ENCODE measurements at places on chromosomes 11 and 22. TPM values are rescaled to one million over a fixed set of nuclear protein-coding genes. Genes with fewer than 3 reads are reported as not detected.

Gene OR52H1
- not detected for polyA plus RNA-seq

- DNase-seq = no peak
Observed at GRCh38 chr11:70328556-70328955, 58.1 kb downstream of the PPFIA1 start.

Gene CARD18
- polyA plus RNA-seq = not detected

Gene CCDC116
- polyA plus RNA-seq = 0.27 TPM

Gene SPI1
- not detected for polyA plus RNA-seq

DNA sequence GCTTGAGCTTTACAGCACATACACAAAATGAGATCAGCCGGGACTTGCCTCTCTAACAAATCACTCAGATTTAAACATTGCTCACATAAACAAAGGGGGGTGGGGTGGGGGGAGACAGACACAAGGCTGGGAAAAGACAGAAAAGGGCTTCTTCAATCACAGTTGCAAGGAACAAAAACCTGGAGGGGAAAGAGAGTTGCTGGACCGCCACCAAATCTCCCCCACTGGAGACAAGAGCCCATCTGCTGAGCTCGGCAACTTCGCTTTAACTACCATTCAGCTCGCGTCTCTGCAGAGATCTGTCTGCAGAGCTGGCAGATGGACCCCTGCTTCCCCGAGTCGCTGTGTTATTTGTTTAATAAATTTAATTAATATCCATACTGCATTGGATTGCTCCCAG, 165.0 kb downstream of the RCN1 start:
- no peak for DNase-seq

Gene NPTXR
- 1.8 TPM for polyA plus RNA-seq

DNA sequence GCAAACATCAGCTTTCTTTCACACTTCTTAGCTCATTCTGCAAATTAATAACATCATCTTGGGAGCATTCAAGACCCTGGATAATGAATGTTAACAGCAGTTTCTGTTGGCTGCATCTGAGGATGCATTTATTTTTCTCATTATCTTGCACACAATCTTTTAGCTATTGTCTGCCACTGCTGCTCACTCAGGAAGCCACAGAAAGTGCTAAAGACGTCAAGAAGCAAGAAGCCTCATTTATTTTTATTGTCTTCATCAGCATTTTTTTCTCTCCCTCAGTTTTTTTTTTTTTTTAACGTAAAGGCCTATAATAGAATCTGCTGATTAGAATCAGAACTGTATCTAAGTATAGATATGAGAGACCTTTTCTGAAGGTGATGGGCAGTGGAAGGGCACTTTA, 1339.4 kb downstream of the FAM181B start:
- DNase-seq = no peak

DNA sequence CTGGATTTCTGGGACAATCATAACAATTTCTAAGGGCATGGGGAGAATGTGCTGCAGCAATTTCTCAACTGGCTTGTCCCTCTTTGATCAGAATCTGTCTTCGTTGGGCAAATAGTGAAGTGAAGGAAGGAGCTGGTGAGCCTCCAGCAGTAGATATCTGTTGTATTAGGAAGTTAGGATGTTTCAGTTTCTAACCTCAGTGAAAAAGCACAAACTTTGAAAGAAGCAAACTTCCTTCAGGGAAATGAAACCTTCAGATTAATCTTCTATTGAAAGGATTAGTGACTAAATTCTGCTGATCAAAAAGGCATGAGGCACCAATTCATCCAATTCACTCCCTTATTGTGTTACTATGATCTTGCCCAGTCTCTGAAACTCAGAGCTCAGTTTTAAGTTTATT, 24.3 kb downstream of the LMO2 start:
- DNase-seq = no peak

- no peak for DNase-seq
Observed at GRCh38 chr11:126105022-126105747, 42.5 kb upstream of the CDON start.

DNA sequence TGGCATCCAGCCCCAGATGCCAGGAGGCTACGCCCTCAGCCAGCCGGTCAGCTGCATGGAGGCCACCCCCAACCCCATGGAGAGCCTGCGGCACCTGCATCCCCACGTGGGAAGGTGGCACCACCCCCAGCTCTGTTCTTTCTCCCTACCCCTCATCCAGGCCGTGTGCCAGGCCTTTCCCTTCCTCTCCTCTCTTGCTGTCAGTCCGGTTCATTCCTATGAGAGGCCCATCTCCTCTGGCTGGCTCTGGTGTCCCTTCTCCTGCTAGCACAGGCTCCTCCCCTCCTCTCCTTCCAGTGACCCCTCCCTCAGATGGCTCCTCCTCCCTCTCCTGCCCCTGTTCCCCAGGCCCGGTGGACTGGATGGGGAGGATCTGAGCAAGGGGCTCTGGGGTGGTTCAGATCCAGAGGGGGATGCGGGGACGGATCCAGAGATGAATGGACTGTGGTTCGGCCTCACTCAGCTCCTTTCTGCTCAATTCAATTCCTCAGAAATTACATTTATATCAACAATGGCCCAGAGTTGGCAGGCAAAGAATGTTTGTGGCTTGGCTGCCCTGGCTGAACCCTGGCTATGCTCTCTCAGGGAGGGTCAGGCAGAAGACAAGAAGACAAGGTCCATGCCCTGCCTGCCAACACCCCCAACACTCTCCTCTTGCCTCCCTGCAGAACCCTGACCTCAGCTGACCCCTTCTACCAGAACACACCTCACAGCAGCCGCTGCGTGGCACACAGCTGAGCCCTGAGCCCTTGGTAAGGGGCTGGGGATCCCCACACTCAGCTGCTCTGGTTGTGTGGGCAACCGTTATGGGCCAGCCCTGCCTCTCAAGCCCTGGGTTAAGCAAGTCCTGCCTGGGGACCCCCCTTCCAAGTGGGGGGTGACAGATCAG, 18.5 kb upstream of the LRRC10B start:
- peak; percentile 10 for DNase-seq

GRCh38 chr11:44611687-44612434, 46.4 kb downstream of the CD82 start:
- no peak for DNase-seq

Gene GLYATL2
- 0.33 TPM for polyA plus RNA-seq

DNA sequence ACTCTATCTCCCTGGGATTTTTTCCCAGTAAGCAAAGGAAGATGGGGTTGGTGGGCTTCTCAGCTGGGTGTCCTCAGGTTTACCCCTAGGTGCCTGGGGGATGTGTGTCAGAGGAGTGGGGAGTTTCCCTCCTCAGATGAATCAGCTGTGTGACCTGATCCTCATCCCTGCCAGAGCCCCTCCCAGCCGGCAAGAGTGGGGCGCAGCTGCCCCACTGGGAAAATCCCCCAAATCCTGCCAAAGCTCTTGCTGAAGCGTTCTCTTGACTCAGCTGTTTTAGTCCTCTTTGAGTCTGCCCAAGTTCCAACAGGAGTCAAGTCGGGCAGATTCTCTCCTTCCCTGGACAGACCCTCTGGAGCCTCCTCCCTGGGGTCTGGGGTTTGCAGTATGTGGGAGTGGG, 6.0 kb downstream of the C11orf68 start:
- peak; percentile 91 for DNase-seq

- no peak for DNase-seq
Observed at GRCh38 chr11:9887472-9887871, 223.6 kb downstream of the SWAP70 start.

GRCh38 chr11:13674799-13675509, 6.5 kb downstream of the FAR1 start:
- no peak for DNase-seq

DNA sequence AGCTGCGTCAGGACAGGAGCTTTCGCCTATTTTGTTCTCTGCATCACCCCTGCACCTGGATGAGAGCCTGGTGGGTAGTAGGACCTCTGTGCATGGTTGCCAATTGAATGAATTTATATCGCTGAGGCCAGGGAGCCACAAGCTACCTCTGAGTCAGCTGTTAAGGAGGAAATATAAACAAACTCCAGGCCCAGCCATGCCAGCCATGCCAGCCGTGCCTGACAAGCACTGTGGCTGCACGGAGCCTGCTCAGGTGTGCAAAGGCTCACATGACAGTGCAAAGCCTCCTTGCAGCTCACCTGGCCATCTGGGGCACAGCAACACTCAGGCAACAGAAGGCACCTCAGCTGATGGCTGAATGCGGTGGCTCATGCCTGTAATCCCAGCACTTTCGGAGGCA, 33.7 kb upstream of the LINC01488 start:
- DNase-seq = no peak

GRCh38 chr11:17851697-17852096, 117.1 kb downstream of the KCNC1 start:
- DNase-seq = no peak

- DNase-seq = peak; percentile 94
Observed at GRCh38 chr11:66317723-66318599, 1.1 kb upstream of the CD248 start.

- DNase-seq = no peak
Observed at GRCh38 chr11:94654201-94654600, 87.0 kb downstream of the PIWIL4 start.

Gene FBLN1
- polyA plus RNA-seq = 87.9 TPM

GRCh38 chr11:10906521-10906920, 48.7 kb upstream of the ZBED5 start:
- DNase-seq = peak; percentile 56

GRCh38 chr11:4713241-4713640, 8.7 kb downstream of the MMP26 start:
- DNase-seq = peak; percentile 21

- DNase-seq = no peak
Observed at GRCh38 chr11:130418210-130418609, 10.2 kb downstream of the ADAMTS8 start.

Gene DDI1
- not detected for polyA plus RNA-seq

- DNase-seq = no peak
Observed at GRCh38 chr11:21948876-21949275, 244.0 kb upstream of the ANO5 start.

GRCh38 chr11:56817661-56818060, 69.2 kb upstream of the OR9G4 start:
- DNase-seq = no peak

DNA sequence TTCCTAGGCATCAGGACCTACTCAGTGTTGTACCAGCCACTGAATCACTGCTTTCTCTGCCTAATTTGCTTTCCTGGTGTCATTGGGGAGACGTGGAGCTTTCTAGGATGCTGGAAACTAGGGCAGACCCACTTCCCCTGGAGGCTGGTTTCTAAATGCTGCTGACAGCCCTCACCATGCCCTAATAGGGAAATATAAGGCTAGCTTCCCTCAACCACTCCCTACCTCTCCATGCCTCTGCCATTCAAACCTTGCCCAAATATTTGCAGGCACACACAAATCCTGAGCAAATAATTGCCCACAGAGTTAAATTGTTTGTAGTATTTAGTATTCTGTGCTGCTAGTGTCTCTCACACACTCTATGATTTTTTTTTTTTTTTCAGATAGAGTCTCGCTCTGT, 310.2 kb downstream of the DDX10 start:
- DNase-seq = no peak

Gene NDUFC2
- polyA plus RNA-seq = 340 TPM

DNA sequence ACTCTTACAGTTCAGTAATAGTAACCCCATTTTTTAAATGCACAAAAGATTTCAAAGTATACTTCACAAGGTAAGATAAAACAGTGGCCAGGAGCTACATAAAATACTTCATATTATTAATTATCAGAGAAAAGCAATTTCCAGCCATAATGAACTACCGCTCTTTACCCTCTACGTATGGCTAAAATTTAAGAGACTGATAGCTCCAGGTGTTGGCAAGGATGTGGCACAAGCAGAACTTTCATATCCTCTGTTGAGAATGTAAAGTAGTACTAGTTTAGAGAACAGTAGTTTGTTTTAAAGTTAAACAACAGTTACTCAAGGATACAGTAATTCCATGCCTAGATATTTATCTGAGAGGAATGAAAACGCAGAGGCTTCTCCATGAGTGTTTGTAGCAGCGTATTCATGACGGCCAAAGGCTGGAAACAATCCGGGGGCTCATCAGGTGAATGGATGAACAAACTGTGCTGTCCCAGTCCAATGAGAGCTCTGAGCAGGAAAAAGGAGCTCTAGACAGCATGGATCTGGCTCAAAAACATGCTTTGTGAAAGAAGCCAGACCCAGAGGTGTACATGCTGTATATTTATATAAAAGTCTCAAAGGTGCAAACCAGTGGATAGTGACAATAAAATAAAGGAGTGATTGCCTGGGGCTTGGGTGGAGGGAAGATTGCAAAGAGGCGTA, 85.5 kb downstream of the PACS1 start:
- no peak for DNase-seq

DNA sequence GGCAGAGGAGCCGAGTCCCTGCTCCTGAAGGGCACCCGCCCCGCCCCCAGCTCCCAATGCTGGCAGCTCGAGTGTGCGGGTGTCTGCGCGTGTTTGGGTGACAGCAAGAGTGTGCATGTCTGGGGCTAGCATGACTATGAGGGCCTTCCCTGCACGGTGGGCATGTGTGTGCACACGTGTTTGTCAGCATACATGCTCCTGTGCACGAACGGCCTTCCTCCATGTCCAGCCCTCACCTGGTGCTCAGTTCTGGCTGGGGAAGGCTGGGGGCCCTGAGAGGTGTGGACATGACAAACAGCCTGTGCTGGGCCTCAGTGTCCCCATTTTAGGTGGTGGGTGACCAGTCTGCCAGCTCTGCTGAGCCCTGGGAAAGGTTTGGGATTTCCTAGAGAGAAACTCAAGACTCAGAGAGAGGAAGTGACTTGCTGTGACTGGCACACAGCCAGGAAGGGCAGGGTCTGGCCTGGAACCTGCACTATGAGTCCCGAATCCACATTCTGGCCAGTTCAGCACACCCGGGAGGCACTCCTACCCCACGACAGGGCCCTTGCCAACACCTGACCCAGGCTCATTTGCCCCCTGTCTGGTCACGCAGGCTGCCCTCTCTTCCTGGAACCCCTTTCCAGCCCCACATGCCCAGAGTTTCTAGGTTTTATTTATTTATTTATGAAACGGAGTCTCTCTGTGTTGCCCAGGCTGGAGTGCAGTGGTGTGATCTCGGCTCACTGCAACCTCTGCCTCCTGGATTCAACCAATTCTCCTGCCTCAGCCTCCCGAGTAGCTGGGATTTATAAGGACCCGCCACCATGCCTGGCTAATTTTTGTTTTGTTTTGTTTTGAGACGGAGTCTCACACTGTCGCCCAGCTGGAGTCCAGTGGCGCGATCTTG, 3.3 kb upstream of the SHISA8 start:
- DNase-seq = peak; percentile 63

GRCh38 chr11:115670538-115671205, 166.5 kb upstream of the CADM1 start:
- no peak for DNase-seq

Measured in IMR-90 (cell line).